ENCODE measurements at places on chromosomes 7 and 10. TPM values are rescaled to one million over a fixed set of nuclear protein-coding genes. Genes with fewer than 3 reads are reported as not detected.

The BUD23 gene
- 54.8 TPM for total RNA-seq

The MSMB gene
- not detected for total RNA-seq

The SFTPD gene
- total RNA-seq = not detected

The NPTX2 gene
- total RNA-seq = not detected

The EIF3A gene
- total RNA-seq = 132 TPM

The ADAM8 gene
- 1.2 TPM for total RNA-seq

The CSTF2T gene
- total RNA-seq = 19.6 TPM

The GPC2 gene
- total RNA-seq = 2.6 TPM

The ANLN gene
- total RNA-seq = 15.7 TPM

The NKX2-3 gene
- total RNA-seq = not detected

The UCN3 gene
- total RNA-seq = not detected

All from smooth muscle cell of trachea (primary cell).